HCT116 (cell line): ENCODE measurements at places on chromosomes 4 and X. TPM values are rescaled to one million over a fixed set of nuclear protein-coding genes. Genes with fewer than 3 reads are reported as not detected.

GRCh38 chr4:158461336-158461735 lies 60.3 kb upstream of the RXFP1 start:
- no peak for DNase-seq

Gene EXOC1L
- not detected for total RNA-seq

Gene SLC25A14
- 13.1 TPM for total RNA-seq

DNA sequence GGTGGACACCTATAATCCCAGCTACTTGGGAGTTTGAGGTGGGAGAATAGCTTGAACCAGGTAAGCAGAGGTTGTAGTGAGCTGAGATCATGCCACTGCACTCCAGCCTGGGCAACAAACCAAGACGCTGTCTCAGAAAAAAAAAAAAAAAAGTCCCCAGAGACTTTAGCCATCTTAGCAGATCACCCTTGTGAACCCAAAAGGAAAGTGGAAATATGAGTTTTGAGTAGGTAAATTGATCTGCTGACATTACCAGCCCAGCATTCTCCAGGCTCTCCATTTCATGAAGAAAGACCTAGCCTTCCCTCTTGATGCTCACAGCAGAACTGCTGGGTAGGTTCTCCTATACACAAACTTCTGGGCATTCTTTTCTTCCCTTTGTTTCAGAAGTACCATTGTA lies 24.5 kb upstream of the HNRNPD start:
- DNase-seq, result no peak

DNA sequence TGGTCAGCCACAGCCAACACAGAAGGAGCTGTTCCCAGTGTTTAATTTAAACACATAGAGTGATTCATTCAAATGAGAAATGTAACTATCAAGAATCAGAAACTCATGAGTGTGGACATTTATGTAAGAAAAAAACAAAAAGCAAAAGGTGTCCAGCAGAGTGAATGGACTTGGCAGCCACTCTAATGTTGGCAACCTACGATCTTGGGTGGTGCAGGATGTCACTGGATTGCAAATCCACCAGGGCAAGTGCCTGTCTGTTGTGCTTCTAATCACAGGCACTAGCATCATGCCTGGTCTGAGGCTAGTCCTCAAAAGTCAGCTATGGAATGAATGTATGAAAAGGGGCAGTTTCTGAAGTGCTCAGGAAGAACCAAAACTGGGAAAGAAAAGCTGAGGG lies 277.7 kb upstream of the CLNK start:
- DNase-seq, result no peak

DNA sequence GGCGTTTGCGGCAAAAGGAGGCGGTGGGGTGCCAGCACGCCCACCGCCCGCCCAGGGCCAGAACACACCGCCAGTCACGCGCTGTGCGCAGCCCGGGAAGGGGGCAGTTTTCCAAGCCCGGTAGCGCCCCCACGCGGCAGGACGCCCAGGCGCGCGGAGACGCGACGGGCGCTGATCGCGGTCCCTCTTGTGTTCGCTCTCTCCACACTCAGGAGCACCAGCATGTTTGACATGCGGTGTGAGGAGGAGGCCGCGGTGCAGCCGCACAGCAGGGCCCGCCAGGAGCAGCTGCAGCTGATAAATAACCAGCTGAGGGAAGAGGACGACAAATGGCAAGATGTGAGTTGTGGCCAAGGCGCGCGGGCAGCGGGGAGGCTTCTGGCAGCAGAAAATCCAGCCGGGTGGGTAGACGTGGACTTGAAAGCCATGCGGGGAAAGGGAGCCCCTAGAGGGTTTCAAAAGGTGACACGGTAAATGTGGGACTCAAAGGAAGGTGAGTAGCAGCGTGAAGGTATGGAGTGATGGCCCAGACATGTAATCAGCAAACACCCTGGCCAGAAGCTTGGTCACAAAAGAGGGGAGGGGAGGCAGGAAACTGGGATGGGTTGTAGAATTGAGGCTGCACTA lies 104.1 kb downstream of the PHOX2B start:
- no peak for DNase-seq

- DNase-seq, result no peak
Measured at GRCh38 chrX:102077426-102077825, 48.1 kb upstream of the TCEAL2 start.

Gene BEND2
- total RNA-seq, result not detected

DNA sequence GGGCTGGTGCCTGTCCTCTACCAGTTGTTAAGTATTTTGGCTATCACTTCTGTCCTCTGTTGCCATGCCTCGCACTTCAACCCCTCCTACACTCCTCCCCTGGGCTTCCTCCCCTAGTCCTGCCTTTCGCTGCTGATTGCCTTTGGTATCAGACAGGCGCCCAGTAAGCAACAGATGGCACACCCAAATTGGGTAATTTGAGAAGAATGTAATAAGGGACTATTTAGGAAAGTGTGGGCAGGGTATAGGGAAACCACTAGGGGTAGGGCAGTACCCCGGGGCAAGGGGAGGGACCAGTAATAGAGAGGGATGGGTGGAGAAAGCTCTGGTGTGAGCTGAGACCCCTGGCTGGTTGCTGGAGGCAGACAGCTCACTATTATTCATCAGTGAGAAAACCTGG lies 172.7 kb upstream of the USP9X start:
- no peak for DNase-seq

DNA sequence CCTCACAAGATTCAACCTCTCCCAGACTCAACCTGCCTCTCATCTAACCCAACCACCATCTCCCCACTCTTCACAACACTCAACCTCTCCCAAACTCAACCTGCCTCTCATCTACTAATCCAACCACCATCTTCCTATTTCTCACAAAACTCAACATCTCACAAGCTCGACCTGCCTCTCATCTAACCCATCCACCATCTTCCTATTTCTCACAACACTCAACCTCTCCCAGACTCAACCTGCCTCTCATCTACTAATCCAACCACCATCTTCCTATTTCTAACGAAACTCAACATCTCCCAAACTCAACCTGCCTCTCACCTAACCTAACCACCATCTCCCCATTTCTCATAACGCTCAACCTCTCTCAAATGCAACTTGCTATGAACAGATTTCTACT lies 29.8 kb downstream of the FAT1 start:
- no peak for DNase-seq

Gene DGAT2L6
- total RNA-seq, result not detected

GRCh38 chrX:129754056-129755024 lies 15.6 kb downstream of the XPNPEP2 start:
- DNase-seq, result no peak

Gene LNX1
- total RNA-seq, result 3.3 TPM

Gene NHSL2
- 0.22 TPM for total RNA-seq

DNA sequence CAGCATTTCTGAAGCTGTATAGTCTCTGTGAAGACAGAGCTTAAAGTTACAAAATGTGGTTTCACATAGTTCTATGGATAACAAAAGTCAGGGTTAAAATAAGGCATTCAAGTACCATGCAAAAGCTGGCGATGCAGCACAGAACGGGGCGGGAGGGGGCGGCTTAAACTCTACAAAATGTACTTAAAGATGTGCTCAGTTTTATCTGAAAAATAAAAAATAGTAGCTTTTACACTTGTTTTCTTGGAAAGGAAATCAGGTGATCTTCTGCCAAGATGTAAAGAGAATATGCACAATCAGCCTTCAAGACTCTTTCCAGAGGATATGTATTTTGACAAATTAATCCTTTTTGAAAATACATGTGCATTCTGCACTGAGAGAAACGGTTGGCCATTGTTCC lies 301.7 kb upstream of the EMCN start:
- DNase-seq, result no peak

DNA sequence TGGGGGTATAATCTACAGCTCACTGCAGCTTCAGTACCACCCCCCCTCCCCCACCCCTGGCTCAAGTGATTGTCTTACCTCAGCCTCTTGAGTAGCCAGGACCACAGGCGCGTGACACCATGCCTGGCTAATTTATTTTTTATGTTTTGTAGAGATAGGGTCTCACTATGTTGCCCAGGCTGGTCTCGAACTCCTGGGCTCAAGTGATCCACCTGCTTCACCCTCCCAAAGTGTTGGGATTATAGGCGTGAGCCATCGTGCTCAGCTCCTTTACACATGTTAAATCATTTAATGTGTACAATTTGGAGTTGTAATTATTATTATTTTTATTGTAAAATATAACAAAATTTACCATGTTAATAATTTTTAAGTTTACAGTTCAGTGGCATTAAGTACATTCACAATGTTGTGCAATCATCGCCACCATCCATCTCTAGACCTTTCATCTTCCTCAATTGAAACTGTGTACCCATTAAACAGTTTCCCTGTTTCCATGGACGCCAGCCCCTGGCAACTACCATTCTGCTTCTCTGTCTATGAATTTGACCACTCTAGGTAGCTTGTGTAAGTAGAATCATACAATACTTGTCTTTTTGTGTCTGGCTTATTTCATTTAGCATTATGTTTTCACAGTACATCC lies 6.1 kb downstream of the SLAIN2 start:
- DNase-seq, result no peak

Gene ARHGAP36
- total RNA-seq, result not detected

Gene RBM3
- 233 TPM for total RNA-seq

- DNase-seq, result no peak
Measured at GRCh38 chrX:130418066-130418465, 16.3 kb downstream of the RBMX2 start.

DNA sequence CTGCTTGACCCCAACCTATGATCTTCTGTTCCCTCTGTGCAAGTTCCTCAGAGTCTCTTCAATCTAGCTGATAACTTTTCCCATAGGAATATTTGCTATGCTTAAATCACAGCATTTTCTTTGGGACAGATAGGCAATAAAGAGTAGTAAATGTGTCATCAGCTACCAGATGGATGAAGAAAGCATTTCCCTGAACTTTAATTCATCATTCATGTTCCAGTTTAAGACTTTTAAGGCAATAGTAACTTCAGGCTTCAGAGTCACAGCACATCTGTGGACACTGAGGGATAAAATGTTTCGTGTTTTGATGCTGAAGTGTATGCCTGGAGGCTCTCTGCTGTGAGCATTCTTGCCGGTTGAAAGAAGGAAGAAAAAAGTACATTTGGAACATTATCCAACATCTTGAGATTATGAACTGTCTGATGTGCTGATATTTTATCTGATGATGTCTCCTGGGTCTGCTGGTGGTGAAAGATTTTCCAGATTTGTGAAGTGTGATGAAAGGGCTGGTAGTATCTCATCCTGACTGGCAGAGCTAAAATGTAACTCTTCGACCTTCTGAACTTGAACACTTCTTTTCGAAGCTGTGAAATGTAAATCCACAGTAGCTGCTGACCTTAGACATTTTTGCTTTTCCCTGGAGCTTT lies 133.7 kb downstream of the DCLK2 start:
- no peak for DNase-seq

DNA sequence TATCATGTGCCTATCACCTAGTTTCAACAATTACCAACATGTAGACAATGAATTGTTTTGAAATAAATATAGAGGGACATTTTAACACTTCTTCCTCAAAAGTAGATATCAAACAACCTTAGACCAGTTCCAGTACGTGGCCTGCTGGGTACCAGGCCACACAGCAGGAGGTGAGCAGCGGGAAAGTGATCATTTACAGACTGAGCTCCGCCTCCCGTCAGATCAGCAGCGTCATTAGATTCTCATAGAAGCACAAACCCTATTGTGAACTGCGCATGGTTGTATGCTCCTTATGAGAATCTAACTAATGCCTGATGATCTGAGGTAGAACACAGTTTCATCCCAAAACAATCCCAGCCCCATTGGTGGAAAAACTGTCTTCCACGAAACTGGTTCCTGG lies 6.5 kb downstream of the BBS7 start:
- DNase-seq, result no peak

Gene MAP9
- 0.32 TPM for total RNA-seq

DNA sequence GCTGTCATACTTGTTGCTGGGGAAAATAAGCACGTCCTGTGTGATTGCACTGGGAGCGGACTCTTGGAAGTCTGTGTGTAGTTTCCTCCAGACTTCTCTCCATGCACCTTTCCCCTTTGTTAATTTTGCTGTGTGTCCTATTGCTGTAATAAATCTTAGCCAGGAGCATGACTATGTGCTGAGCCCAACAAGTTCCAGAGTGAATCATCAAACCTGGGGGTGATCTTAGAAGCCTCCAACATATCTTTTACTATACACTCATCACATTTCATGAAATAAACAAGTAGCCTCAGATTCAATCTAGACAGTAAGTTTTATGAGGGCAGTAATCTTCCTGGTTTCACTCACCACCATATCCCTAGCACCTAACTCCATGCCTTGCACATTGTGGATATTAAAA lies 43.3 kb upstream of the FGF13 start:
- DNase-seq, result no peak

Gene CITED1
- 2.8 TPM for total RNA-seq

Gene SLC10A4
- 8.4 TPM for total RNA-seq

Gene SMIM10
- total RNA-seq, result not detected

Gene SPRY1
- 4.8 TPM for total RNA-seq

GRCh38 chrX:13334491-13334890 lies 14.6 kb upstream of the ATXN3L start:
- no peak for DNase-seq

DNA sequence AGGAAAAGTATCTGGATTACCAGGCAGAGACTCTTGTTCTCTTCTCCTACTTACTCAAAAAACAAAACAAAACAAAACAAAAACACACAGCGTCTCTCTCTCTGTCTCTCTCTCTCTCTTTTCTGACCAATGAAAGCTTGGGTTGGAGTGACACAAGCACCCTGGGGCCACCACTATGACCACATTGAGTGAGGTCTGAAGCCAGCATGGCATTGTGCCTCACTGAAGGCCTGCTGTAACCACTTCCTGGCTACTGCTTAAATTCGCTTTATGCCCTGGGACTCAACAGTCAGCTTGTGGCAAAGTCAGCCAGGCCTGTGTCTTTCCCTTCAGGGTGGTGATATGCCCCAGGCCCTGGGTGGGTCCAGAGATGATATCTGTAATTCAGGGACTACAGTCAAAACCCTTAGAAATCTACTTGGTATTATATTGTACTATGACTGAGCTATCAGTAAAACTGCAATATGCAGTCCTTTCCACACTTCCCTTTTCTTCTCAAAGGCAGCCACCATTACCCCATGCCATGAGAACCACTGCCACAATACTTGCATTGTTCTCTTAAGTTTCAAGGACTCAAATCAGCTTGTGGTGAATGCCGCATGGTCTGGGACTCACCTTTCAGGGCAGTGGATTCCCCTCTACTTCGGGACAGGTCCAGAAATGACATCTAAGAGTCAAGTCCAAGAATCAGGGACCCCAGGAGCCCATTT lies 606.8 kb upstream of the KLHL4 start:
- no peak for DNase-seq

GRCh38 chrX:101391831-101392230 lies 1.0 kb downstream of the RPL36A start:
- DNase-seq, result no peak

DNA sequence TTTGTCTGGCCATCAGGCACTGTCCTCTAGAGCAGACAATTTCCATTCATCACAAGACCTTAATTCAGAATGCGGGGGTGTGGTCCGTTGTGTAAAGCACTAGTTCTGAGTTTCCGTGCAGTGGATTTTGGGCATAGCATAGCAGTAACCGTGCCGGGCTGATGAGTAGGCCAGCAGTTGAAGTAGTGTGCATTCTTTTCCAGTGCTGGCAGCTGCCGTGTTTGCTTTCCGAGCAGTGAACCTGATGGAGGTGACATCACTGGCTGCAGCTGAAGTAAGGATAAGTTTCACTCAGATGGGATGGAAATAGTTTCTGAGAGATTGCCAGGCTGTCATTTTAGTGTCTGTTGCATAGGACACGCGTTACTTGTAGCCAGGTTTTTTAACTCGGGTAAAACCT lies 107.0 kb upstream of the STIM2 start:
- DNase-seq, result no peak

- DNase-seq, result no peak
Measured at GRCh38 chr4:143618811-143619210, 81.7 kb downstream of the FREM3 start.
